ENCODE measurements at places on chromosomes 4 and X.

DNA sequence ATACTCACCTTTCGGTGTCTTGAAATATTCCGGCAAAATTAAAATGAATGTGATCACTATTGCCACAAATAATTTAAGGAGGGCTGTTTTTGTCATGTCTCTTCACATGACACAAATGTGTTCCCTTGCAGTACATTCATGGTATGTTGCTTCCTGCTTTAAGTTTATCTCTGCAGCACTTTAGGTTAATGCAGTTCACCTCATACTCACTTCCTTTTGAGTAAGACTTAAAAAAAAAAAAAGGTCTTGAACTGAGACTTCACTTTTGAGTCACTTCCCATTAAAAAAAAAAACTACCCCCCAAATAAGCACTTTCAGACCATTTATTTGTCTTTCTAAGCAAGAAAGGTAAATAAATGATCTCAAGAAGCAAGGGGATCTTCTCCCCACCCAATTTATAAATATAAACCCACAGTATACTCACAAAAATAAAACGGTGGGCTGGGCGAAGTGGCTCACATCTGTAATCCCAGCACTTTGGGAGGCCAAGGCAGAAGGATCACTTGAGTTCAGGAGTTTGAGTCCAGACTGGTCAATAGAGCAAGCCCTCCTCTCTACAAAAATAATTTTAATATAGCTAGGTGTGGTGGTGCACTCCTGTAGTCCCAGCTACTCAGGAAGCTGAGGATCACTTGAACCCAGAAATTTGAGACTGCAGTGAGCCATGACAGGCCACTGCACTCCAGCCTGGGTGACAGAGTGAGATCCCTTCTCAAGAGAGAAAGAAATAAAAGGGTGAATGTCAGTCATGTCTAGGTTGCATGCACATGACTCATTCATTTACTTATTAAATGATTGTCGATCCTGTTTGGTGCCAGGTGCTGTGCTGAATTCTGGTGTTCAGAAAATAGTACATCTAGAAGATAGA lies at the start of gene TMEM156:
TMEM156 (minus strand) TSS at position 192 of the 868 bp plus-strand sequence; CDS start at position 96, 96 bp downstream.
- peak; percentile 88 for DNase-seq

- DNase-seq, result no peak
Measured at GRCh38 chr4:177177541-177178081, 132.1 kb upstream of the NEIL3 start.

DNA sequence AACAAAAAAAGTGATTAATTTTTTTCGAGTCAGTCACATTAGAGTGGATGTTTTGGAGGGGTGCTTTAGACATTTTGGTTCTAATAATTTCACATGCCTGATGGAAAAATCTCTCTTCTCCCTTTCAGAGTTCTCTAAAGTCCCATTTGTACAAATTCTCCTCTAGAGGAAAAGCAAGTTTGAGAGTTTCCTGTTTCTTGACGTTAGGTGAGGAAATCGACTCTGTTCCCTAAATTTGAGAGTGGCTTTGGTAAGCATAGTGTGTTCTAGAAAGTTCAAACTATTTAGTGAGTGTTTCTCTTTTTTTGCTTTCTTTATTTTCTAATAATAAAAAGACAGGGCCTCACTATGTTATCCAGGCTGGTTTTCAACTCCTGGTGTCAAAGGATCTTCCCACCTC lies 1.6 kb upstream of the ATP6AP2 start:
- DNase-seq, result no peak

DNA sequence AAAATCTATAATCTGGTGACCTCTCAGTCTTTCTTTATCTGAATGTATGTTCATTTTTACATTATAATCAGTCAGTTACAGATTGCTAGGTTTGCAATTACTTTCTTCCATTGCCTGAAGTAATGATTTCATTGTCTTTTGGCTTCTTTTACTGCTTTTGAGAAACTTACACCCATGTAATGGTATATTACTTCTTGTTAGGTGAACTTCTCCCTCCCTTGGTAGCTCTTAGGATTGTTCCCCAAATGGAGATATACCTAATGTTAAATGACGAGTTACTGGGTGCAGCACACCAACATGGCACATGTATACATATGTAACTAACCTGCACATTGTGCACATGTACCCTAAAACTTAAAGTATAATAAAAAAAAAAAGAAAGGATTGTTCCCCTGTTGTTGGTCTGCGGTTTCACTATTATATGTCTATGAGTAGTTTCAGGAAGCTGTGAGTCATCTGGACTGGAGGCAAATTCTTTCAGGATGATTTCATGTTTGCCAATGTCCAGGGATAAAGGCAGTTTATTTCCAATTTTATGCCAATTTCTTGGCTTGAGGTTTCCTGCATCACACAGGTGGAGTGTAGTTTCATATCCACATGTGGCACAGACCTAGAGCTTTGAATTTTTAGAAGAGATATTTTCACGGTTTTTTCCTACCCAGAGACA lies 21.8 kb downstream of the SPANXC start:
- DNase-seq, result peak; percentile 59

GRCh38 chrX:38095971-38096529 lies 89.7 kb downstream of the SYTL5 start:
- peak; percentile 24 for DNase-seq

DNA sequence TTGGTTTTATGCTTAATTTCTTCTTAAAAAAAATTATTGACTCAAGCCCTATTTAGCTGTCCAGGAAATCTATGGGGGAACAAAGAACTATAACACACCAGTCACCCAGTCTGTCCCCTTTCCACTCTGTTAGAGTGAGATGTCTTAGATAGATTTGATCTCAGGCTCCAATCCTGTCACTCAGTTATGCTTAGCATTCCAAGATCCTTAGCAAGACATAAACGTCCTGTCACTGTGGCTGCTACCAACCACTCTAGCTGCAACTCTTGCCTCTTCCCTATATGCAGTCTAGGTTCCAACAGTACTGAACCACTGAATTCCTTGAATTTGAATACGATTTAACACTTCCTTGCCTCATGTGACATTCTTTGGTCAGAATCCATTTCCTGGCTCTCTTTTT lies 241.9 kb upstream of the NWD2 start:
- no peak for DNase-seq

DNA sequence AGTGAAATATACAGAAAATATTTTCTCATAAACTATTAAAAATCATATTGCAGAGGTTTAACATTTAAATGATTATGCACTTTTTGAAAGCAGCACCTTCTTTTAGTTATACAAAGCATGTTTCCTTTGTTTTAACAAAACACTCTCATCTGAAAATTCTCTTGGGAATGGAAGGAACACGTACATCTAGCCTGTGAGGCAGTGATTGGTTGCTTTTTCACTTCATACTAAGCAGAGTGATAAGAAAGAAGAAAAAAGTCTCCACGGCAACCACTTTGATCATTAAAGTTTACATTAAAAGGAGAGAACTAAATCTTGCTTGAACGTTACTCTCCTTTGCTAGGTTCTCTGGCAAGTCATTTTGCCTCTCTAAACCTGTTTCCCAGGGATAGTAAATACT lies 41.7 kb upstream of the H2AZ1 start:
- DNase-seq, result no peak

DNA sequence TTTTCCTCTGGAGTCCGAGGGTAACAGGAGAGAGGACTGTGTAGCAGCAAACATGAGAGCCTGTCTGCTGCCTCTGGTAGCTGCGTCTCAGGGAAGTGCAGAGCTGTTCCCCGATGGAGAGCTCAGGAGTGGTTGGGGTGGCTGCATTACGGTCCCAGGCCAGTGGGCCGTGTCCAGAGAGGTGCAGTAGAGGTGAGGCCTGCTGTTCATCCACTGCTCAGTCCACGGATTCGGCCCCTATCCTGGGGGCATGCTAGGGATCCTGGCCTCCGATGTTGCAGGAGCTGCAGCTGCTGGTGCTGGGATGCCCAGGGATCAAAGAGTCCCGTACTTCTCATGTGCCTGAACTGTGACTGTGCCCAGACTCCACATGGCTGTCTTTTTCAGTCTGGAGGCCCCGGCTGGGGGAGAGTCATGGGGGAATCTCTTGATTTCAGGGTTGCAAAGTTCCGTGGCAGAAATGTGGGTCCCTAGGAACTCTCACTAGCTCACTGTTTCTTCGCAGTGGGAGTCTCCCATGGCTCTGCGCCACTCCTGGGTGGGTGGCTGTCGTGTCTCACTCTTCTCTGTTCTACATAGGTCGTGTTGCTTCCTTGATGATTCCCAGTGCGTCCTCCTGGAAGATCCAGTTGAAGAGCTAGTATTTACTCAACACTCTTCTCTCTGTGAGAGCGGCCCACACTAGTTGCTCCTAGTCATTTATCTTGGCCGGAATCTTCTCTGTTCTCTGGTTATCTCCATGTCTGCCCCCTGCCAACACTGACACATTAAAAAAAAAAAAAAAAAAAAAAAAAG lies 109.5 kb upstream of the CENPE start:
- no peak for DNase-seq

DNA sequence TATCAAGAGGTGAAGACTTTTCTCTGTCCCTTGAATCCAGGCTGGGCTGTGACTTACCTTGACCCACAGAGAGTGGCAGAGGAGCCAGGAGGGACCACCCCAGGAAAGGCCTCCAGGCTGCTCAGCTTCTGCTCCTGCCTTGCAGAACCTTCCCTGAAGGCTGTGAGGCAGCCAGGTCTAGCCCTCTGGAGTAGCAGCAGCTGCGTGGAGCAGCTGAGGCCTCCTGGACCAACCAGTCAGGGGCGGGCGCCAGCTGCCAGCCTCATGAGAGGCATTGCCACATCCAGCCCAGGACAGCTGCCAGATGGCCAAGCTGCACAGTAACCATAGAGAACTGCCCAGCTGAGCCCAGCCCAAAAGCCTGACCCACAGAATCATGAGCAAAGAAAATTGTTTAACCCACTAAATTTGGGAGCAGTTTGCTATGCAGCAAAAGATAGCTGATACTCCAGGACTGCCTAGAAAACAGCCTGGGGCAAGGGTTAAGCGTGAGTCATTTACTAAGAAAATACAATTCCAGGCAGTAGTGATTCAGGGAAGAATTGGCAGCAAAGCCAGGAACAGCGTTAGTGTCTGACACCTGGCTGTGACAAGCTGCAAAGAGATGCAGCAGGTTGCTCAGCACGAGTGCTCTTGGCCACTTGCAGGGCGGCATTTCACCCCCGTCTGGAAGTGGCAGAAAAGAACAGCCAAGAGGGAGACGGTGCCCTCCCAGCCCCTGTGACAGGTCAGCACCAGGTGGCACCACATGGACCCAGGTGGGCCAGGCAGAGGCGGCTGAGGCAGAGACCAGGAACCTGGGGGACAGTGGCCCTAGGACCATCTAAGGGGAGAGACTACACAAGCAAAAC lies 14.7 kb upstream of the PDE6B start:
- no peak for DNase-seq

DNA sequence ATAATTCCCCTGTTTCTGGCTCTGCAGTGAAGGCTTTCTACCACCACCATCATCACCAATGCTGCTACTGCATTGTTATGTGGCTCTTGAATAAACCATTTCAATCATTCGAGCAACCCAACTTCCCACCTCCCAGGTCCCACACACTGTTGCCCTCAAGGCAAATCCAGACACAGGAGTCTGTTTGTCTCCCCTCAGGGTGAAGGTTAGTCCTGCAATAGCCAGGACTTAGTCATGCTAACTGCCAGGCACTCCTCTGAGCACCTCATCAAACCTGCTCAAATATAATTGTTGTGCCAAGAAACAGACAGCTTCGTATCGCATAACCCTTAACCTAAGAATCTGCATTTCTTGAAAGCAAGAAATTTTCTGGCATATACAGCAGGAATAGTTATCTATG lies 213.2 kb downstream of the KDR start:
- no peak for DNase-seq

DNA sequence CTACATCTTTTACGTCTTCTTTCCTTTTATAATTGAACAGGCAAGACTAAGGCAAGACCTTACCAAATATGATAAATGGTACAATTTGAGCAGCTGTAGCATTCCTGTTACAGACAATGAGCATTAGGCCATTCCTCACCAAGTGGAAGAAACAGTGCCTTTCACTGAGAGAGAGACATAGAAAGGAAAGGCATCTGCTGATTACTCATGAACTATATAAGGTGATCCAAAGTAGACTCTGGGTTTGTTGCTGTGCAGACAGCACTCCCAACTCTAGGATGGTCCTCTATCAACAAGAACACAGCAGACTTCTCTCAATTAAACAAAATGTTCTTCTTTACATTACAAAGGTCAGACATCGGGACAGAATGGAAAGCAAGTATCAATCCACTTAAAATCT lies 91.9 kb downstream of the FAM13A start:
- DNase-seq, result no peak

DNA sequence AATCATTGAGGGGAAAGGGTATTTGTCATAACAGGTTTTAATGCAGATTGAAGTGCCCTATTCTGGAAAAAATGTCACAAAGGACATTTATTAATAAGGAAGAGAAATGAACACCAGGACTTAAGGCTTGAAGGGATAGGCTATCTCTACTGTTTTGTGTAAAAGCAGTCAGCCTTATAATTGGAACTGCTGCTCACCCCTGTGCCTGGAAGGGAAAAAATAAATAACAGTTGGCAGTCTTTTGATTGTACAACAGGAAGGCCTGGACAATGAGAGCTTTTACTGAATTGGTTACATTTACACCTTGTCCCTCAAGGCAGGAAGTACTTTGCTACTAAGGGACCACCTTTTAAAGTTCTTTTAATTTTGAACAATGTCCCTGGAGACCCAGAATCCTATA lies 17.8 kb upstream of the MAGED4 start:
- DNase-seq, result no peak

GRCh38 chr4:138981930-138982390 lies 33.6 kb upstream of the NOCT start:
- DNase-seq, result peak; percentile 15

DNA sequence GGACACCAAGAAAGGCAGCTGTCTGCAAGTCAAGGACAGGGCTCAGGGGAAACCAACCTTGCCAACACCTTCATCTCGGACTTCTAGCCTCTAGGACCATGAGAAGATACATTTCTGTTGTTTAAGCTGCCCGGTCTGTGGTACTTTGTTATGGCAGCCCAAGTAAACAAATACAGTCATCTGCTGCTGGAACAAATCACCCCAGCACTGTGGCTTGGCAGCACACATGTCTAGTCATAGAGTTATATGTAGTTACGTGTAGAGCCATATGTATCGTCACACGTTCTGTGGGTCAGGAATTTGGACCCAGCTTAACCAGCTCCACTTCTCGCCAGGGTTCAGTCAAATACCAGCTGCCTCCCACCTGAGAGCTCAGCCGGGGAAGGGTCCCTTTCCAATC lies 2.5 kb downstream of the HTT-AS start:
- no peak for DNase-seq
